ENCODE measurements at places on chromosomes 6 and 20.

- no peak for DNase-seq
Measured at GRCh38 chr6:82381278-82381677, 17.7 kb downstream of the TPBG start.

GRCh38 chr6:35037664-35038038, 103.5 kb downstream of the TCP11 start:
- no peak for DNase-seq

GRCh38 chr6:35223396-35223795, 9.6 kb downstream of the SCUBE3 start:
- DNase-seq: no peak

DNA sequence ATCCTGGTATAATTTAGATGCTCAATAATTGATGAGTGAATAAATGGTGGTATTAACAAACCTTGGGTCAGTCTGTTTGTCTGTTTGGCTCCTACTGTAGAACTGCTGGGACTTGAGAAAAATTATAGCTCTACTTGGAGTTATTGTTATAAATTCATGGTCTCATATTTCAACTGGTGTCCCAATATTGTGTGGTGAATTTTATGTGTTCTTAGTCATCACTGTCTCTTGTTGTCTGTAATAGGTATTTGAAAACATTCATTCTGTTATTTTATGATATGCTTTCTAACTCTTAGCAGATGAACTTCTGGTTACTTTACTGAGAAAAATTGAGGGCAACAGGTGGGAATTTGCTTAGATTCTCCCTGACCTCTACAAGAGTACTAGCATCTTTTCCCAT, 221.4 kb downstream of the CDKAL1 start:
- DNase-seq: no peak

DNA sequence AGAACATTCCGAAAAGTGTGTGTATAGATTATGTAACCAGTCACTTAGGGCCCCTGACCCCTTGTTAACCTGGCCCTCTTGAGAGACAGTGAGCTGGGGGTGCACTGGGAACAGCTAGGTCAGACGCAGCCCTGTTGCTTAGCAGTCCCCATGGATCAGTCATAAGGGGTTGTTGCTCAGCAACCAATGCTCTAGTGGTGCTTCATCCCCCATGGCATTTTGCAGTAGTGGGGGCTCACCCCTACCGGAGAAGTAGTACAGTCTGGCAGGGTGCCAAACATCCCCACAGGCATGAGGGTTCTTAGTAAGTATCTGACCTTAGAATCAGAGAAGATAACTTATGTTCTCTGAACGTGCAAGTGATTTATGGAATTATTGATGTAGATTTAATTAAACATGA, 12.3 kb downstream of the PKIB start:
- no peak for DNase-seq

DNA sequence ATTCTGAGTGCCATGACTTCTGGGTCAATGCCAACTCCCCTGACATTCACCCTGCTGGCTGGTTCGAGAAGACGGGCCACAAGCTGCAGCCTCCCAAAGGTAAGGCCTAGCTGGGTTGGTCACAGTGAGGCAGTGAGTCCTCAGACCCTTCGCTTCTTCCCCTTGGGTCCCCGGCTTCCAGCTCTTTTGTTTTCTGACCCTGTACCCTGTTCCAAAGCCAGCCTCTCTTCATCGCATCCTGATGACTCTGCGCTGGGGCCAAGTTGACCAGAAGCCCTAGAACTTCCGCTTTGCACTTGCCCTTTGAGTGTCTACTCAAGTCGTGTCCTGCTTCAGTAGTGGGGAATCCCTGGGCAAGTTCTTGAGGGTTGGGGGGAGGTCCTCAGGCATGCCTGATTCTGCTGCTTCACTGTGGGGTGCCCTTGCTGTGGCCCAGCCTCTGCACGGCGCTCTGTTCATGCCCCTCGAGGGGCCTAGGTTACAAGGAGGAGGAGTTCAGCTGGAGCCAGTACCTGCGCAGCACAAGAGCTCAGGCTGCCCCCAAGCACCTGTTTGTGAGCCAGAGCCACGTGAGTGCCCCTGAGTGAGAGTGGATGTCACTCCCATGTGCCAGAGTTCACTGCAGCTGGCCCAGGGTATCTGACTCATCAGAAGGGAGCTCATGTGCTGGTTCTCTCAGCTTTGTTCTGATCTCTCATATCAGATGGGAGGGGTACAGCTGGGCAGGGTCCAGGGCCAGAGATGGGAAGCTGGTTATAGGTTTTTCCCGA, 23.0 kb downstream of the L3MBTL1 start:
- DNase-seq: no peak

DNA sequence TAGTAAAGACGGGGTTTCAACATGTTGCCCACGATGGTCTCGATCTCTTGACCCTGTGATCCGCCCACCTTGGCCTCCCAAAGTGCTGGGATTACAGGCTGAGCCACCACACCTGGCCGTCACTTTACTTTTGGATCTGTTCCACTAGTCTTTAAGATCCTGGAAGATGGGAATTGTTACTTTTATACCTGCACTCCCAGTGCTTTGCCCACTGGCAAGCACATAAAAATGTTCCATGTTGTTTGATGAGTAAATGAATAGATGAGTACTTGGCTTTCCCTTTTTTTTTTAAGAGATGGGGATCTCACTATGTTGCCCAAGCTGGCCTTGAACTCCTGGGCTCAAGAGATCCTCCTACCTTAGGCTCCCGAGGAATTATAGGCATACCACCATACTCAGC, 84.8 kb upstream of the SASH1 start:
- DNase-seq: no peak

- no peak for DNase-seq
Measured at GRCh38 chr6:97412511-97412910, 129.5 kb upstream of the MMS22L start.

All from renal pelvis (tissue), 12 donors.